Brain (organoid and tissue), 16 donors: ENCODE measurements at places on chromosomes 6 and 20. TPM values are rescaled to one million over a fixed set of nuclear protein-coding genes. Genes with fewer than 3 reads are reported as not detected.
A peak's percentile ranks its signal among the peaks of the same experiment; 100 is the strongest.

The RBCK1 gene
- polyA plus RNA-seq: 63.0 TPM

The GNAS-AS1 gene
- not detected for polyA plus RNA-seq

- no peak for DNase-seq
Observed at GRCh38 chr6:167700199-167700598, 126.5 kb upstream of the AFDN start.

- DNase-seq: peak; percentile 88
Observed at GRCh38 chr6:41586252-41587007, 40.2 kb downstream of the FOXP4 start.

GRCh38 chr20:57993716-57994431 lies 234.6 kb downstream of the ANKRD60 start:
- peak; percentile 63 for DNase-seq

The TTK gene
- 12.8 TPM for polyA plus RNA-seq

DNA sequence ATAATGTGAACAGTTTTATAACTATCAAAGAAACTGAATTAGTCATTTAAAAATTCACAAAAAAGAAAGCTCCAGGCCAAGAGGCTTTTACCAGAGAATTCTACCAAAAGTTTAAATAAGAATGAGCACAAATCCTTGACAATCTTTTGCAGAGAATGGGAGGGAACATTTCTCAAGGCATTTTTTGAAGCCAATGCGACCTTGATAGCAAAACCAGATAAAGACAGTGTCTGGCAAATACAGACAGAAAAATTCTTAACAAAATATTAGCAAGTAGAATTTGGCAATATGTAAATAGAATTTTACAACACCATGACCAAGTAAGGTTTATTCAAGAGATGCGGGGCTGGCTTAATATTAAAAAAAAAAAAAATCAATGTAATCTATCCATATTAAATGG lies 41.7 kb downstream of the RNF24 start:
- no peak for DNase-seq

The OPN5 gene
- polyA plus RNA-seq: not detected

- no peak for DNase-seq
Observed at GRCh38 chr20:45779011-45779915, 12.4 kb downstream of the WFDC3 start.

DNA sequence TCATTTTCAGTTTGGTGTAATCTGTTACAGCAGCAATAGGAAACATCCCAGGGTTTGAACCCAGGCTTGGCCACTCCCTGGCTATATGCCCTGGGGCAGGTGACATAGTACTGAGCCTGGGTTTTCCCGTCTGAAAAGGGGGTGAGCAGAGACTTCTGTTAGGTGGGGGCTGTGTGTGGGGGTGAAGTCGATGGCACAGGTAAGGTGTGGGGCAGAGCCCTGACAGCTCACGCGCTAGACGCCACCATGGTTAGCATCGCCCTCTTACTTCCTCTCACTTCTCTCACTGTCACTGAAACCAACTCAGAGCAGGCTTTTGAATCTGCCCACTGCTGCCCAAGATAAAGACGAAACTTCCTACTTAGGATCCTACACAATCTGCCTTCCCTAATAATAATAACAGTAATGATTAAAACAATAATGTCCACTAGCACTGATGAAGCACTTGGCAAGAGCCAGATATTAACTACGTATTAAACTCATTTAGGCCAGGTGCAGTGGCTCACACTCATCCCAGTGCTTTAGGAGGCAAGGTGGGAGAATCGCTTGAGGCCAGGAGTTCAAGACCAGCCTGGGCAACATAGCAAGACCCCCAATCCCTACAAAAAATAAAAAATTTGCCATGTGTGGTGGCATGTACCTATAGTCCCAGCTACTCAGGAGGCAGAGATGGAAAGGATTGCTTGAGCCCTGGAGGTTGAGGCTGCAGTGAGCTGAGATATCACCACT lies 117.9 kb upstream of the PTPN1 start:
- no peak for DNase-seq

The CST7 gene
- 2.0 TPM for polyA plus RNA-seq

DNA sequence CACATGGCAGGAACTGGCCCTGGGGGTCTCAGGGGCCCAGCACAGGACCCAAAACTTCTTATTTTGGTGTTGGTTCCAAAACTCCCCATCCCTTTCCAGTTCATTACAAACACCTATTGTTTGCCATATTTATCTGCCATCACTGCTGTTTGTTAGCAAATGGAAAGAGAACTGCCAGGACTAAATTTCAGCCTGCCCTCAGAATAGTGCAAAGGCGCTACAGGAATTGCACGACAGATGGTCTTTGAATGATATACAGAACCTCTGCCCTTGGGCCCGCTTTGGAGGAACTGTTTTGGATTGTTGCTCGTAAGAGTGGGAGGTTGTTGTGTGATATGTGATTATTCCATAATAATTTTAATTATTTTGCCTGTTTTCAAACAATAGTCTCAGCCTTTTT lies 199.0 kb upstream of the FBXL4 start:
- peak; percentile 72 for DNase-seq
